ENCODE measurements at places on chromosomes 13 and 19. TPM values are rescaled to one million over a fixed set of nuclear protein-coding genes. Genes with fewer than 3 reads are reported as not detected.

PTPRH gene
- total RNA-seq, result 0.25 TPM

SLAIN1 gene
- 1.1 TPM for total RNA-seq

CGB1 gene
- not detected for total RNA-seq

SF3A2 gene
- total RNA-seq, result 37.7 TPM

SIGLEC9 gene
- total RNA-seq, result not detected

PSG4 gene
- 0.65 TPM for total RNA-seq

PGLYRP1 gene
- not detected for total RNA-seq

KLK5 gene
- total RNA-seq, result not detected

MYO1F gene
- 0.13 TPM for total RNA-seq

CBARP gene
- total RNA-seq, result 0.81 TPM

DHDH gene
- total RNA-seq, result not detected

ZNF566 gene
- total RNA-seq, result 5.3 TPM

CYP4F8 gene
- total RNA-seq, result not detected

OR7C1 gene
- total RNA-seq, result not detected

DAND5 gene
- total RNA-seq, result 0.06 TPM

ZNF17 gene
- total RNA-seq, result 13.4 TPM

ZNF726 gene
- 5.7 TPM for total RNA-seq

MBD3L2 gene
- not detected for total RNA-seq

FXYD1 gene
- total RNA-seq, result not detected

GRK1 gene
- 0.44 TPM for total RNA-seq

ZNF865 gene
- 0.97 TPM for total RNA-seq

CAPS gene
- 3.5 TPM for total RNA-seq

TMEM150B gene
- total RNA-seq, result not detected

ZNF582 gene
- total RNA-seq, result 1.6 TPM

SH2D3A gene
- 0.32 TPM for total RNA-seq

IGFL3 gene
- not detected for total RNA-seq

WDR88 gene
- not detected for total RNA-seq

ZIC5 gene
- not detected for total RNA-seq

NKG7 gene
- total RNA-seq, result not detected

FPR3 gene
- total RNA-seq, result not detected

P2RY11 gene
- 1.1 TPM for total RNA-seq

HPN gene
- not detected for total RNA-seq

CGB8 gene
- not detected for total RNA-seq

A1BG gene
- 2.9 TPM for total RNA-seq

F2RL3 gene
- total RNA-seq, result 7.0 TPM

ZNF433 gene
- total RNA-seq, result 1.6 TPM

Data from bladder microvascular endothelial cell (primary cell).